ENCODE measurements at places on chromosomes 12 and 14. TPM values are rescaled to one million over a fixed set of nuclear protein-coding genes. Genes with fewer than 3 reads are reported as not detected.

The PLEKHG3 gene
- total RNA-seq, result 6.2 TPM

DNA sequence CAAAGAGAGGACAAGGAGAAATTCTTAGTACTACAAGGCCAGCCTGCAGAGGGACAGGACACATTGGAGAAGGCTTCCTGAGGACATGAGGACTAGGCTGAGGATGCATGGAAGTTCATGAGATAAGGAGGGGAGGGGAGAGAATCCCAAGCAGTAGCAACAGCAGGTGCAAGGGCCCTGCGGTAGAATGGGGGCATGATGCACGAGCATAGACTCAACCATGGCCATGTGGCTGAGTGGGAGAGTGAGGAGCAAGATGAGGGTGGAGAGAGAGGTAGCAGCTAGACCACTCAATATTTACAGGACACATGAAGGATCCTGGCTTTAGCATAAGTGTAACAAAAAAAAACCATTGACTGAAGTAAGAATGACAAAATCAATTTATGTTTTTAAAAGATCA, 128.1 kb downstream of the PPM1H start:
- no peak for DNase-seq
- no peak overlapping the region for H3K4me3 ChIP-seq
- H3K27me3 ChIP-seq, result peaks cover 2% of the 10 kb centered on the region
- no peak overlapping the region for H3K27ac ChIP-seq

The TPH2 gene
- not detected for total RNA-seq

The NUAK1 gene
- not detected for total RNA-seq

GRCh38 chr12:13941258-13942249, 39.8 kb downstream of the GRIN2B start:
- no peaks in the 10 kb centered on the region for H3K36me3 ChIP-seq
- H3K4me3 ChIP-seq, result no peak overlapping the region
- H3K27ac ChIP-seq, result no peak overlapping the region
- H3K4me1 ChIP-seq, result no peaks in the 10 kb centered on the region
- no peak for DNase-seq

DNA sequence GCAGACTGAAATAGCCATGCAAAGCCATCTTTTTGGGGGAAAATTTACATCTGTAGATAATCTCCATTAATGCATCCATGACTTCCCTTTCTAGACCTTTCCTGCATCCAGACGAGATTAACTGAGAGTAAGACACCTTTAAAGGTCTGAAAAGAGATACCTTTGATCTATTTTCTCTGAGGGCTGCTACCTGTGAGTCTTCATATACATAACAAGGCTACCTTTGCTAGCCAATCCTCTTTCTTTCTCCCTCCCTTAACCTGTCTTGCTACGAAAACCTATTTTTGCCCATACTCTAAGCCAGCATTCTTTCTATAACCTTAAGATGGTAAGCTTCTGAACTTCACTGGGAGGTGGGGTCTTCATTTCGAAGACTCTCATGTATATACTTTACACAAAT, 908.5 kb upstream of the FBXO33 start:
- H3K36me3 ChIP-seq, result no peaks in the 10 kb centered on the region
- H3K4me3 ChIP-seq, result no peak overlapping the region
- no peak overlapping the region for H3K27ac ChIP-seq

GRCh38 chr14:81132468-81132867, 88.3 kb downstream of the GTF2A1 start:
- no peaks in the 10 kb centered on the region for H3K27me3 ChIP-seq
- H3K36me3 ChIP-seq, result no peaks in the 10 kb centered on the region
- no peak overlapping the region for H3K27ac ChIP-seq
- DNase-seq, result no peak
- H3K4me3 ChIP-seq, result no peak overlapping the region
- H3K4me1 ChIP-seq, result no peaks in the 10 kb centered on the region

GRCh38 chr12:56078931-56079722, 838 bp upstream of the ERBB3 start:
- H3K27me3 ChIP-seq, result peaks cover 25% of the 10 kb centered on the region
- H3K4me1 ChIP-seq, result peaks cover 13% of the 10 kb centered on the region
- DNase-seq, result peak; percentile 25
- H3K27ac ChIP-seq, result peak overlapping the region; percentile 44

DNA sequence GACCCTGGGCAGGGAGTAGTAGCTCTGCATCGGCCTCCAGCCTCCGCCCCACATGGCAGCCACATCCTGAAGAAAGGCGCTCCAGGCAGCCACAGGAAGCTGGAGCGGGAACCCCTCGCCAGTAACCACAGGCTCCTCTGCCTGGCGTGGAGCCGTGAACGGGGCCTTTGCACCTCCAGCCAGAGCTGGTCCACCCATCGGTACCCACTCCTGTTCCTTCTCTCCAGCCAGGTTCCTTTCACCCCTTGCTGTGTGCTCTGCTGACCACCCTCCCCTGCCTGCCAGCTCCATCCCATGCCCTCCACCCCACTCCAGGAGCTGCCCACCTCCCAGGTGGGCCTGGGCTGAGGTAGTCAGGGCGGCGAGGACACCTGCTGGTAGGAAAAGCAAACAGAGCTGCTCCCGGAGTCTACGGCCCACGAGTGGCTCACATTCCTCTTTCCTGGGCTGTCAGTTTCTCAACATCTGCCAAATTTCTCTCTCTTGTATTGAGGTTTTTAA, 2.7 kb downstream of the TGFB3 start:
- no peak overlapping the region for H3K4me3 ChIP-seq
- H3K4me1 ChIP-seq, result peaks cover 40% of the 10 kb centered on the region
- H3K36me3 ChIP-seq, result no peaks in the 10 kb centered on the region
- peaks cover 2% of the 10 kb centered on the region for H3K27me3 ChIP-seq

The RNFT2 gene
- 11.8 TPM for total RNA-seq

DNA sequence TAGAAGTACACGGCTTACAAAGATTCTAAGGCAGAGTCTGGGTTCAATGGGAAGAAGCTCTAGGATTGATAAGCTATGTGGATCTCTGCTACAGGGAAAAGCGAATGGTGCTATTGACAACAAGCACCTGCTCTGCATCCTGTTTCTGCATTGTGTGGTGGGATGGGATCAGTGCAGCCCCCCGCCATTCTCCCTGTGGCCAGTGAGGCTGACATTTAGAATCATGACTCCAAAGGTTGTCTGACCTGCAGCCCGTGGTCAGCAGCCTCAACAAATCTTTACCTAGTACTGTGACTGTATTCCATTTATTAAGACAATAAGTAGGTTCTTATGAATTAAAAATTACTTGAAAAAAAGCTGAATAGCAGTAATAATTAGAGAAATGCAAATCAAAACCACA, 1477.0 kb upstream of the TMEM132C start:
- H3K4me1 ChIP-seq, result no peaks in the 10 kb centered on the region
- H3K4me3 ChIP-seq, result no peak overlapping the region
- H3K36me3 ChIP-seq, result no peaks in the 10 kb centered on the region
- no peak overlapping the region for H3K27ac ChIP-seq
- no peaks in the 10 kb centered on the region for H3K27me3 ChIP-seq

GRCh38 chr14:68762953-68763764, 29.7 kb downstream of the ZFP36L1 start:
- no peak for DNase-seq
- H3K36me3 ChIP-seq, result no peaks in the 10 kb centered on the region
- peaks cover 27% of the 10 kb centered on the region for H3K4me1 ChIP-seq
- H3K27ac ChIP-seq, result no peak overlapping the region
- H3K4me3 ChIP-seq, result no peak overlapping the region

The KRT83 gene
- total RNA-seq, result not detected

GRCh38 chr12:58386136-58386535, 444.8 kb downstream of the ATP23 start:
- H3K36me3 ChIP-seq, result no peaks in the 10 kb centered on the region
- no peak overlapping the region for H3K27ac ChIP-seq
- no peak for DNase-seq
- no peaks in the 10 kb centered on the region for H3K4me1 ChIP-seq
- no peak overlapping the region for H3K4me3 ChIP-seq
- peaks cover 6% of the 10 kb centered on the region for H3K27me3 ChIP-seq

DNA sequence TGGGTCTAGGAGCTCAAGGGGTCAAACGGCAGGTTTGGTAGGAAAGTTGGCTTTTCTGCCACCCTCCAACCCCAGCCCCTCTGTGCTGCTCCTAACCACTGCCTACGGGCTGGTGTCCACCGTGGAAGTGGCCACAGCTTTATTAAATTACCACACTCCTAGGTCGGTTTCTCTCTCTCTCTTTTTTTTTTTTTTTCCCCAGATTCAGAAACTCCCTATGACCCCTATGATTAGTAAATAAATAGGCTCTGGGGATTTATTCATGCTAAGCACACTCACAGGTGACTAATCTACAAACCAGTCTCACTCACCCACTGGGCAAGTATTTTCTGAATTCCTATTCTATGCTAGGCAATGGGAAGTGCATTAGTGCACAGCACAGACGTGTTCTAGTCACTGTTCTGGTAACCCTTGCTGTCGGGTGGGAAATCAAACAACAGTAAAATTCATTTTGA, 8.7 kb upstream of the DDX47 start:
- H3K27me3 ChIP-seq, result no peaks in the 10 kb centered on the region
- H3K36me3 ChIP-seq, result peaks cover 2% of the 10 kb centered on the region

- no peaks in the 10 kb centered on the region for H3K4me1 ChIP-seq
- H3K27me3 ChIP-seq, result peaks cover 2% of the 10 kb centered on the region
Measured at GRCh38 chr14:60304509-60304908, 55.5 kb downstream of the PPM1A start.

The SLC41A2 gene
- 16.4 TPM for total RNA-seq

The GRIN2B gene
- not detected for total RNA-seq

DNA sequence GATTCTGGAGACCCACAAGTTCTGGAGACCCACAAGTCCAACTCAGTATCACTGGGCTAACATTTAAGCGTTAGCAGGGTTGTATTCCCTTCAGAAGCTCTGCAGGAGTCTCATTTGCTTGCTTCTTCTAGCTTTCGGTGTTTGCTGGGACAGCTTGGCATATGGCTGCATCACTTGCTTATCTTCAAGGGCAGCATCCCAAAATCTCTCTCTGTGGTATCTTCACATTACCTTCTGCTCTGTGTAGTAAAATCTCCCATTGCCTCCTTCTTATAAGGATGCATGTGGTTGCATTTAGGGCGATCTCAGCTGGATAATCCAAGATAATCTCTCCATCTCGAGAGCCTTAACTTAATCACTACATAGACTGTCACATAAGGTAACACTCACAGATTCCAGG, 7.3 kb upstream of the CNTN1 start:
- no peak overlapping the region for H3K27ac ChIP-seq
- no peaks in the 10 kb centered on the region for H3K36me3 ChIP-seq
- H3K4me3 ChIP-seq, result no peak overlapping the region
- no peaks in the 10 kb centered on the region for H3K4me1 ChIP-seq
- no peak for DNase-seq

- no peak for DNase-seq
- peaks cover 1% of the 10 kb centered on the region for H3K36me3 ChIP-seq
- peak overlapping the region; percentile 34 for H3K27ac ChIP-seq
- H3K4me1 ChIP-seq, result no peaks in the 10 kb centered on the region
Measured at GRCh38 chr14:94773655-94774343, 3.9 kb upstream of the GSC start.

DNA sequence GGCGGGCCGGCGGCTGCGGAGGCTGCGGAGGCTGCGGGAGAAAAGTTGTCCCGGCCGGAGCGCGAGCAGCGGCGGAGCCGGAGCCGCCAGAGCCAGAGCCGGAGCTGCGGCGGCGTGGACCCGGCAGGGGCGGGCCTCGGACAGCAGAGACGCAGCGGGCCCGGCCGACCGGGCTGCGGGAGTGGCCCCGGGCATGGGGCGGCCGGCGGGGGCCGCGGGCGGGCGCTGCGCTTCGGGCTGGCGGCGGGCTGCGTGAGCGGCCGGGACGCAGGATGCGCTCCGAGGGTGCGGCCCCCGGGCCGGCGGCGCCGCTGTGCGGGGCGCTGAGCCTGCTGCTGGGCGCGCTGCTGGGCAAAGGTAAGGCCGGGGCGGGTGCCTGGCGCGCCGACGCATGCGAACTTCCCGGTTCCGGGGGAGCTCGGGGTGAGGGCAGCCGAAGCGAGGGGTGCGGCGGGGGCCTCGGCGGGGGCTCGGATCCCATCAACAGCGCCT, at the start of gene TMEM132C:
Gene TMEM132C (plus strand): TSS at position 40 of the 492 bp plus-strand sequence. CDS start 233 bp downstream, at position 273.
- no peak within 1 kb of the TSS for H3K4me3 ChIP-seq
- H3K27ac ChIP-seq, result no peak within 1 kb of the TSS
- no peaks in the 10 kb centered on the region for H3K4me1 ChIP-seq
- no peak for DNase-seq

DNA sequence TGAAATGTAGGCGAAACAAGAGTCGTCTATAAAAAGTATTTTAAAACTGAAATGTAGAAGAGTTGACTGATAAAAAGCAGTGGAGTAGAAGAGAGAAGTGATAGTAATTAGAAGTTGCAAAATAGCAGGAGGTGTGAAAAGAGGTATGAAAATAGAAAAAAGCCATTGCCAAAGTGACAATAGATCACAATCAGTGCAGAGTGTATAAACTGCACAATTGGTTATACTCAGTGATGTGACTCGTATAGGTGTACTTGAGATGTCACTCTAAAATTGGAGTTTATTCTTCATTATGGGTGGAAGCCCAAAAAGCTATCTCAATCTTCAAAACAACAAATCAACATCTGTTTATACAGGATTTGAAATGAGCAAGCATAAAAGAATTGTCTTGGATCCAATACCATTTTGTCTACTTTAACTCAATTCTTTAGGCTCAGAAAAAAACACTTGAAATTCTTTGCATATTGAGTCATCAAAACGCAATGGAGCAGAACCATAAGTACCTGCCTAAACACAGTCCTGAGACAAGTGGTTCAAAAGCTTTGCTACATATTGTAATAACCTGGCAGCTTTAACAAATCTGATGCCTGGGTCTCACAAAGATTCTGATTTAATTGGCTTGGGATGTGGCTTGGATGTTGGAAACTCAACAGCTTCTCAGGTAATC, 8.8 kb downstream of the IKBIP start:
- H3K27me3 ChIP-seq, result no peaks in the 10 kb centered on the region
- H3K36me3 ChIP-seq, result peaks cover 21% of the 10 kb centered on the region
- H3K4me3 ChIP-seq, result no peak overlapping the region
- no peak for DNase-seq
- peaks cover 34% of the 10 kb centered on the region for H3K4me1 ChIP-seq

GRCh38 chr12:52086366-52086765, 6.9 kb downstream of the SMIM41 start:
- no peaks in the 10 kb centered on the region for H3K36me3 ChIP-seq
- no peak for DNase-seq
- H3K27me3 ChIP-seq, result peaks cover 36% of the 10 kb centered on the region
- H3K27ac ChIP-seq, result no peak overlapping the region
- no peak overlapping the region for H3K4me3 ChIP-seq
- H3K4me1 ChIP-seq, result no peaks in the 10 kb centered on the region

DNA sequence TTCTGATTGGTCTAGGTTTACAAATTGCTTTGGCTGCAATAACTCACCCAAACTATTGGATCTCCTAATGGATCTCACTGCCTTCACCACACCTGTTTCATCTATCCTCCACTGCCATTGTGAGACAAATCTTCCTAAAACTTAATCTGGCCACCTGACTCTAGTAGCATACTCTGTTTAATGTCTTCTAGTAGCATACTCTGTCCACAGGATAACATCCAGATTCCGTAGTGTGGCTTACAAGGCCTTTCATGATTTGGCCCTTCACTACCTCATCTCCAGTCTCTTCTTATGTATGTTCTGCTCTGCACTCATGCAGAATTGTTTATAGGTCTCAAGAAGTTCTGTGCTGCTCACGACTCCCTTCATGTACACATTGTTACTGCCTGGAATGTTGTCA, 10.0 kb downstream of the HSD17B6 start:
- no peak for DNase-seq
- no peak overlapping the region for H3K4me3 ChIP-seq
- H3K27me3 ChIP-seq, result peaks cover under 1% of the 10 kb centered on the region

The OTUB2 gene
- total RNA-seq, result 1.5 TPM

The PPFIA2 gene
- not detected for total RNA-seq

GRCh38 chr14:23441076-23441475, 5.6 kb upstream of the MYH7 start:
- DNase-seq, result no peak
- H3K4me1 ChIP-seq, result peaks cover 4% of the 10 kb centered on the region
- no peaks in the 10 kb centered on the region for H3K36me3 ChIP-seq
- no peak overlapping the region for H3K4me3 ChIP-seq
- H3K27me3 ChIP-seq, result peaks cover 6% of the 10 kb centered on the region
- H3K27ac ChIP-seq, result no peak overlapping the region

All from activated T-helper 1 cell treated with anti-CD3 and anti-CD28 coated beads, Interleukin-12 subunit alpha, Interleukin-12 subunit beta, Interleukin-2, Interleukin-4 antibody, amounts not matched to agents 30 ng/mL and 10 ng/mL and 1 ng/mL, durations not matched to agents 14 hours and 24 hours and 36 hours (primary cell).